ENCODE measurements at places on chromosomes 5 and 9.

GRCh38 chr5:88845081-88845697, 37.8 kb downstream of the MEF2C start:
- no peak for DNase-seq

GRCh38 chr9:129434187-129434586, 186.7 kb downstream of the C9orf50 start:
- DNase-seq: no peak

GRCh38 chr5:174837919-174838902, 113.8 kb downstream of the MSX2 start:
- DNase-seq: no peak

- no peak for DNase-seq
Measured at GRCh38 chr5:147519380-147519779, 9.5 kb upstream of the DPYSL3 start.

DNA sequence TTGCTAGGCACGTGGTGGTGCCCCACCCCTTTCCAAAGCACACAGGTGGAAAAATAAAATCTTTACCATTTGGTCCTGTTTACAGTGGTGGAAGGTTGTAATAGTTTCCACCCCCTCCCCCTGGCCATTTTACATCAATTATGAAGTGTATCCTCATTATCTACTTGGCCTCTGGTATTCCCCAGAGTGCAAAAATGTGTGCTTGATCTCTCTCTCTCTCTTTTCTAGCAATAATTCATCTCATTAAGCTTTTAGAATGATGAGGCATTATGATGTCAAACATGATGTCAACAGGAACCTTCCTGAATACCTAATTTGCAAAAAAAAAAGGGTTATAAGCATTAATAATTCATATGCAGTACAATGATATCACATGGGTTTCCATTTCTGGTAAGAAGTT, 3.1 kb downstream of the PDE8B start:
- DNase-seq: no peak

DNA sequence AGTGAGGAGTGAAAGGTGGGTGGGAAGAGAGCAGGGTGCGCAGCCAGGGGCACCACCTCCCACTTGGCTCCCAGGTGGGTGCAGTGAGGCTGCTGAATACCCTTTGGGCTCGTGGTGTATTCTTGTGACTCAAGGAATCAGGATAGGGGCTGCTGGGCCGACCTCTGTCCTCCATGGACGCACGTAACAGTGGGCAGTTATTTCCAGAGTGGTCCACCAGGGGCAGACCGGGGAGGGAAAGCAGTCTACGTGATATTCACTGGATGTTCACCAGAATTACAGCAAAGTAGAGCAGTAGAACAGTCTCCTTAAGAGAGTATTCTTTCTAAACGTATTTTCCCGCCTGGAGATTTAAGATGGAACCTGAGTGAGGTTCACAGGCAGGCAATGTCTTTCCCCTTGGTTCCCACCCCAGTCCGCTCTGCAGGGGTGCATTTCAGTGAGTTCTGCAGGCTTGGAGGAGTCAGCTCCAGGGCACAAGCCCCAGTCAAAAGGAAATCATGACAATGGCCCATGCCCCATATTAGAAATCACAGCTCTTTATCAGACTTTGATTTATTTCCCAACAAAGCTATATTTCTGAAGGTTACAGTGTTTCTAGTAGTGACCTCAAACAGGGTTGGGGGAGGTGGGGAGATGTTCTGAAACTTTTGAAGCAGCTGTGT, 88.7 kb downstream of the SYK start:
- DNase-seq: no peak

DNA sequence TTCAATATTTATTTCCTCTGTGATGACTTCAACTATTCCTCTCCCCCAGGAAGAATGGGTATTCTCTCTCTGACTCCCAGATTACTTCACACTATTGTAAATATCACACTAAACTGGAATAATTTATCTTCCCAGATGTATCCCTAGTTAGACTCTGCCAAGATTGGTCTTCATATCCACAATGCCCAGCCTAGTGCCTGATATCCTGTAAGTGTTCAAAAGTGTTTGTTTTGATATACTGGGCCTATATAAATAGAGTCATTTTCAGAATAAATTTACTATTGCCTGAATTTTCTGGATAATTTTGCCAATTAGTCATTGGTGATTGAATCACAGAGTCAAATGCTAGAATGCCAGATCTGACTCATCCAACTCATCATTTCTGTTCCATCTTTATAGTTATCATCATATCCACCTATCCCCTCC, 143.7 kb upstream of the TNC start:
- no peak for DNase-seq

- no peak for DNase-seq
Measured at GRCh38 chr5:80190960-80191359, 64.9 kb downstream of the SERINC5 start.

Data from stimulated activated CD8-positive, alpha-beta memory T cell treated with anti-CD3 and anti-CD28 coated beads, Interleukin-15, amount 100 ng/mL, for 24 hours (primary cell).